ENCODE measurements at places on chromosomes 2 and 18.
A peak's percentile ranks its signal among the peaks of the same experiment; 100 is the strongest.

- no peak for DNase-seq
Measured at GRCh38 chr2:71700041-71700657, 246.8 kb downstream of the DYSF start.

- DNase-seq: no peak
Measured at GRCh38 chr2:152410165-152410597, 75.2 kb downstream of the FMNL2 start.

- no peak for DNase-seq
Measured at GRCh38 chr2:6749962-6750361, 115.7 kb downstream of the CMPK2 start.

DNA sequence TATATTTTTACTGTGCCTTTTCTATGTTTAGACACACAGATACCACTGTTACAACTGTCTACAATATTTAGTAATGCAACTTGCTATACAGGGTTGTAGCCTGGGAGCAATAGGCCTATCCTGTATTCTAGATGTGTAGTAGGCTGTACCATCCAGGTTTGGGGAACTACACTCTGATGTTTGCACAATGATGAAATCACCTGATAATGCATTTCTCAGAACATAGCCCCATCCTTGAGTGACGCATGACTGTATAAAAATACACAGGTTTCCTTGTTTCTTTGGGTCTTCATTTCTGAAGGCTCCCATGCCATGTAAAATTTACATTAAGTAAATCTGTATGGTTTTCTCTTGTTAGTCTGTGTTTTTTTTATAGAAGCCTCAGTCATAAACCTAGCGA lies 270.9 kb upstream of the SKOR2 start:
- no peak for DNase-seq

DNA sequence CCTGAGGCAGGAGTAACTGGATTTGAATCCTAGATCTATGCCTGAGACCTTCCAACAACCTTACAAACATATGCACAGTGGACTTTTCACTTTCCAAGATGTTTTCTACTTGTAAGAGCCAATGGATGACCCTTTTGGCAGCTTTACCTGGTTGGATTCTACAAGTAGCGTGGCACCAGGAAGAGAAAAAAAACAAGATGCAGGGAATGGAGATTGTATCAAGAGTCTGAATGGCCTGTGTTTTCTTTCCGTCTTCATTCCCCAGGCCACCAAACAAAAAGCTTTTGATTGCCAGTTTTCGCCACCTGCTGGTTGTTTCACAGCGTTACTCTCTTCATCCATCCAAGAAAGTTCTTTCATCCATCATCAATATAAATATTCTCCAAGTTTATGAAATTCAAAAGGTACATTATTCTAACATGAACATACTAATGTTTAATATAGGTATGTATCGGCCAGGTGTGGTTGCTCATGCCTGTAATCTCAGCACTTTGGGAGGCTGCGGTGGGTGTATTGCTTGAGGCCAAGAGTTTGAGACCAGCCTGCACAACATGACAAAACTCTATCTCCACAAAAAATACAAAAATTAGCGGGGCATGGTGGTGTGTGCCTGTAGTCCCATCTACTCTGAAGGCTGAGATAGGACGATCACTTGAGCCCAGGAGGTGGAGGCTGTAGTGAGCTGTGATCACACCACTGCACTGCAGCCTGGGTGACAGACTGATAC lies 3.5 kb upstream of the BCL2 start:
- DNase-seq: peak; percentile 83

DNA sequence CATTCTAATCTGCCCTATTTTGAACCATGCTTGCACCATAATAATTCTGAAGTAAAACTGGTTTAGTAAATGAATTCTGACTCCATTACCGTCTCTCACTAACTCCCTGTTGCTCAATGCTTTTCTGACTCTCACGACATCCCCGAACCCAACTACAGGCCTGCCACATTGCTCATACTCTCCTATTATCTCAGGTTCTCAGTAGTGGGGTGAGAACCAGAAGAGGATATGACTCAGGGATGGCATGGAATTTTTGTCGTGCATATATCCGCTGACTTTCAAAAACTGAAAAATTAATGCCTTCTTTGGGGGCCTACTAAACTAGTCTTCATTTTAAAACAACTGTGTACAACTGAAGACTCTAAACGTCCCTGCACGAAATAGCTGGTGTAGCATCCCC lies 34.3 kb downstream of the NETO1 start:
- no peak for DNase-seq

DNA sequence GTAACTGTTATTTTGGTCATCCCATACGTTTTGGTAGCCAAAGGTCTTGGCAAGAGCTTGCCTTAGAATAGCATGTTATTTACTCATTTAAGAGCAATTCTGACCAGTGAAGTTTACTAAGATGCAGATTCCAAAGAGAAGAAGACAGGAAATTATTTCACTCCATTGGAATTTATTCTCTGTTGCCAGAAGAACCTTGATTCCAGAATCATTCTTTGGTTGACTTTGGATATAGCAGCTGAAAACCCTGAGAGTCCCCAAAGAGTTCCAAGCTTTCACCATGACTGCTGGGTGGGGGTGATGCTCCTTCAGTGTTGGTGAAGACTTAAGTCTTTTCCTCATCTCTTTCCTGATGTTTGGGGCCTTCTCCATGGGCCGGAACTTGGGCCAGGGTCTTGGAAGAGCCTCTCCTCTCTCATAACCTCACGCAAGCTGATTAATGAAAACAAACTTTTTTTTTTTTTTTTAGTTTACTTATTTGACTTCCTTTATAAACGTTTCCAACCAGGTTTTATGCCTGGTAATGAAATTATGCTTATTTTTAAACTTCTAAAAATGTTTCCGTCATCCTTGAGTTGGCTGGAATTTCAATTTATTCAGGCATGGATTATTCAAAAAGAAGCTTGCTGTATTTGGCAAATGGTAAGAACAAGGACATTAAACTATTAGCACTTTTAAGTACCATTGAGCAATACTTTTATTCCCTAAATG lies 192.0 kb downstream of the MTX2 start:
- no peak for DNase-seq

DNA sequence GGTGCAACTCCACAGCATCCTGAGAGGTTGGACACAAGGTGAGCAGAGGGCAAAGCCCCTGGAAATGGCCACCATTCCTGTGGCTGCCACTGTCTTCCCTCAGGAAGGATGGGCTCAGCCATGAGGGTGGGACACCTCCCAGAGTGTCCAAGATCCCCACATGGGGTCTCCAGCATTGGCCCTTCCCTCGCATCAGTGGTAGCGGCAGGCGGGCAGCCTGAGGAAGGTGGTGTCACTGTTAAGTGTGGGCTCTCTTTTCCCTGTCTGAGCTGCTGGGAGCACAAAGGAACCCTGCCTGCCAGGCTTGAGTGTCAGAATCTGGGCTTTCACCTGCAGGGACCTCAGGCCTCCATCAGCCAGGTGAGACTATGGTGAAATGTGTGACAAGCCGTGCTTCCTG lies 47.6 kb downstream of the SP110 start:
- no peak for DNase-seq

DNA sequence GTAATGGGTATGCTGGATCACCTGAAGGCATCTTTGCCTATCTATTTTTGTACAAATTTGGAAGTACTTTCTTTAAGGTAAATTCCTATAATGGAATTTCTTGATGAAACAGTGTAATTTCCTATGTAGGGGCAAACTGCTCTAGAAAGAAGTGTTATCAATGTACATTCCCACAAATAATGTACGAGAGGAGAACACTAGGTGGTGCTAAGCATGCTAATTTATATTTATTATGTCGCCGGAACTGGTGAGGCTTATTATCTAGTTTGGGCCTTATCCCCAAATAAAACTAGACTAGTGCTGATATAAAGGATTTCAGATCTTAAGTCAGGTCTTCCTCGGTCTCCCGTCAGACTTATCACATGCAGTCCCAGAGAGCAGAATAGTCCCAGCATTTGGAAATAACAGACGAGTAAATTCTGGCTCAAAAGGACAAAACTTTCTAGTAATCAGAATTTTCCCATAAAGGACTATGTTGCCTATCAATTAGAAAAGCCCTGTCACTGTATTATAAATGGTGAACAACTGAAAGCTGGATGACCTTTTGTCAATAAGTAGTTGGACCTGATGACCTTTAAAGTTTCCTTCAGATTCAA lies 86.9 kb upstream of the RBBP8 start:
- no peak for DNase-seq

DNA sequence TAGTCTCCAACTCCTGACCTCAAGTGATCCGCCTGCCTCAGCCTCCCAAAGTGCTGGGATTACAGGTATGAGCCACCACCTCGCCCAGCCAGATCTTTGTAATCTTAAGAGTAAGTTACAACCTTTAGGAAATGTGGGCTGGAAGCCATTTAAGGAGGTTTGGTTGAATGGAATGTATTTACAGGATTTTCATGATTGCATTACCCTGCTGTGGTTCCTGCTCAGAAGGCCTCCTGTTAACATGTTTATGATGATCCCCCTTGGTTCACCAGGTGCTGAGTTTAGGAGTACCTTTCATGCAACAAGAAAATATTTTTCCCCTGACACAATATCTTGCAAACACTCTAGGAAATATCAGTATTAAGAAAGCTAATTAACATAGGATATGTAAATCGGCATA lies 187.4 kb upstream of the SH3BP4 start:
- no peak for DNase-seq

GRCh38 chr18:65943268-65943667 lies 192.5 kb downstream of the CDH7 start:
- no peak for DNase-seq

GRCh38 chr2:15945909-15946705 lies 5.8 kb downstream of the MYCN start:
- DNase-seq: no peak

DNA sequence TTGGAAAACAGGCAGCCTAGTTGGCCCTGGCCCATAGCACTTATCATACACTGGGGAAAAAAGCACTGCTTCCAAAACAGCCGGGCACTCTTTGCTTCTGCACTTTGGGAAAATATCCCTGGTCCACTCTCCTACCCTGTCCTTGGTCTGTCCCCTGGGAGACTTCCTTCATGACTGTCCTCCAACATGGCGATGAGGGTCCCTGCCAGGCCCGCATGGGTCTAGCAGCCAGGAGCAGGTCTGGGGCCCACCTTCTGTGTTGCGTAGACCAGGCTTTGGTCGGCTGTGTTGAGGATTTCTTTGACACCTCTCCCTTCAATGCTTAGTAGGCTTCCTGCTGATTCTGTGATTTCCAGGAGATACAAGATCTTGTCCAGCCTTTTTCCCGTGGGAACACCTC lies 12.2 kb downstream of the KCNF1 start:
- DNase-seq: no peak

GRCh38 chr2:128602038-128602698 lies 283.5 kb upstream of the HS6ST1 start:
- DNase-seq: no peak

GRCh38 chr2:144516411-144516980 lies 3.4 kb downstream of the ZEB2 start:
- DNase-seq: no peak

- DNase-seq: no peak
Measured at GRCh38 chr2:157438863-157439823, 4.7 kb downstream of the CYTIP start.

- no peak for DNase-seq
Measured at GRCh38 chr2:86648681-86649080, 25.0 kb upstream of the RNF103 start.

DNA sequence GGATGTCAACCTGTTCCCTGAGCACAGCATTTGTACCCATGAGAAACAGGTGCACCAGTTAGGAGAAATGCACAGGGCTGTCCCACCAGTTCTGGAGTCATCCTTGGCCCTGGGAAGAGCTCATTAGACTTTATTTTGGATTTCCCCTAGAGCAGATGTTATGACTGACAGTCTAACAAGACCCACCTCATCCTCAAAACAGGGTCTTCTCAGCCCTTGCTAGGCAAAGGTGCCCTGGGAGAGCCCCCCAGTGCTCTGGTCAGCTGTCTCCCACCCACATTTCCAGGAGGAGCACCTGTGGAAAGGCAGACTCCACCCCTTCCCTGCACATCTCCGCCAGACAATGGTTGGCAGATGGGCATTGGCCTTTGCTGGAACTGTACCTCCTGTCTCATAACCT lies 5.7 kb upstream of the SP100 start:
- no peak for DNase-seq

DNA sequence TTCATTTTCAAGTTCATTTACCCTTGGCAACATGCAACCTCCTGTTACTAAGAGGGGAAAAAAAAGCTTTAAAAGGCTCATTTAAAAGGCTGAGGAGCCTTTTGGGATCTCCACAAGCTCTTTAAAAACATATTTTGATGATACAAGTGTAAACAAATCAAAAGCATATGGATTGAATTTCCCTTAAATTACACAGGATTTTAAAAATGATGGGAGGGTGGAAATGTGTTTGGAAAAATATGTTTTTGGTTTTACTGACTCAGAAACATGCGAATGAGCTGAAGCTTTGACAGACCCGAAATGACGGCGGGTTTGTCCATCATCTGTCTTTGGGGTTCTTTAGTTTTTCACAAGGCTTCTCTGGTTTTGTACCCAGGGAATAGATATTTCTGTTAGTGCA lies 180.6 kb upstream of the CCDC68 start:
- DNase-seq: no peak

GRCh38 chr18:10476338-10476791 lies 21.9 kb downstream of the APCDD1 start:
- no peak for DNase-seq

DNA sequence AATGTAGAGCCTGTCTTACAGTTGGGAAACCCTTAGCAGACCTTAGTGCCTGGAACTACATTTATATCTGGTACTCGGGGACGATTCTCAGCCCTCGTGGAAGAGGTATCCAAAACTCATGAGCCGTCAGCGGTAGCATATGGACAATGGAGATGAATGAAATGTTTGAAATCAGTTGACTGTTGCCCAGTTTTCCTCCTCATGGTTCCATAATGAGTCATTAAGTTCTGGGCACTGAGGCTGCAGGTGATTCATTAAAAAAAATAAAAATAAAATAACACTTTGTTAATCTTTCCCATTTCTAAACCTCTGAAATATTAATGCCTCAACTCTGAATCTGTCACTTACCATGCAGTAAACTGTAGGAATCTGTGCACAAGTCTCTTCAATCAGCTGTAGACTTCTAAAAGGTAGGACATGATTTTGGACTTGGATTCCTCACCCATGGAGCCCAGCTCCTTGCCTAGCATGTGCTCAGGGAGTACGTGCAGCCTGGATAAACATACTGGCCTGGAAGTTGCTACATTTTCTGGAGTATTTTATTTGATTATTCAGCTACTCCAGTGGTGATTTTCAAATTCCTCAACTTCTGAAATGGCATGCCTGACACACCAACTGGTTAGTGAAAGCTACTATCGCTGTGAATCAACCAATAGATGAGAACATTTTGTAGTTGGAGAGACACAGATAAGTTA lies 979.2 kb downstream of the CNTNAP5 start:
- DNase-seq: no peak

- no peak for DNase-seq
Measured at GRCh38 chr2:54967269-54967668, 83.0 kb downstream of the RTN4 start.
